ENCODE measurements at places on chromosomes 6 and 20.
A peak's percentile ranks its signal among the peaks of the same experiment; 100 is the strongest.

DNA sequence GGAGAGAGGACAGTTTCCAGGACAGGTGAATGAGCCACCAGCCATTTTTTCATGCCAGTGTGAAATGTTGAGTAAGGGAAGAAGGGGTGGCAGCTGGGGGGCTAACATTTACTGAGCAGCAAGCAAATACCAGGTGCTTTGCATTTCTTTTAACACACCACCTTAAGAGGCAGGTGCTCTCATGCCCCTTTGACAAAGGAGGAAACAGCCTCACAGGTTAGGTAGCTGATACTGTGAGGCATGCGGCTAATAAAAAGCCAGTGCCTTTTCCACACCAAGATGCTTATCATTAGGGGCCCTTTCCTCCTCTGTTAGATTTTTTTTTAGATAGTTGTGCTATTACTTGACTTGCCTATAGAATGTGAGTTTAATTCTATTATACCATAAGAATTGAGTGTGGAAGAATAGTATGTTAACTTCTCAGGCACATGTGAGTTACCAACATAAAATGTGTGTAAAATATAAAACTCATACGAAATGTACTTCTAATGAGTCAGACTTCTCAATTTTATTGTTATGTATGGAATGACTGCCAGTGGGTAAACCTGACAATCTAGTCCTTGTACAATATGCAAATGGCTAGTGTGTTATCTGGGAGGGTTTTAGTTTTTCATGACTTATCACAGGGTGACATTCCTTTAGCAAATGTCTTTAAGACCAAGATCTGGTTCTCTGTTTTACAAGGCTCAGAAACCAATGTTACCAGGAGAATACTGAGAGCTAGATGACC, 260.0 kb downstream of the TMEM242 start:
- no peak for DNase-seq

- DNase-seq = no peak
Observed at GRCh38 chr20:8012724-8013123, 6.8 kb downstream of the TMX4 start.

GRCh38 chr6:31128093-31128676, 7.9 kb upstream of the CDSN start:
- peak; percentile 0 for DNase-seq

GRCh38 chr6:92380803-92381601, 1038.4 kb downstream of the EPHA7 start:
- no peak for DNase-seq

- no peak for DNase-seq
Observed at GRCh38 chr20:17339000-17339399, 112.2 kb downstream of the PCSK2 start.

- DNase-seq = no peak
Observed at GRCh38 chr6:144478483-144478882, 193.3 kb downstream of the UTRN start.

- DNase-seq = no peak
Observed at GRCh38 chr20:37308086-37309050, 18.9 kb downstream of the MANBAL start.

Data from NCI-H2107 (cell line).